ENCODE measurements at places on chromosomes 12 and 14.

GRCh38 chr14:99968191-99968920 lies 96.9 kb upstream of the EVL start:
- no peak for DNase-seq

GRCh38 chr12:2803635-2804392 lies 8.7 kb upstream of the ITFG2 start:
- no peak for DNase-seq

DNA sequence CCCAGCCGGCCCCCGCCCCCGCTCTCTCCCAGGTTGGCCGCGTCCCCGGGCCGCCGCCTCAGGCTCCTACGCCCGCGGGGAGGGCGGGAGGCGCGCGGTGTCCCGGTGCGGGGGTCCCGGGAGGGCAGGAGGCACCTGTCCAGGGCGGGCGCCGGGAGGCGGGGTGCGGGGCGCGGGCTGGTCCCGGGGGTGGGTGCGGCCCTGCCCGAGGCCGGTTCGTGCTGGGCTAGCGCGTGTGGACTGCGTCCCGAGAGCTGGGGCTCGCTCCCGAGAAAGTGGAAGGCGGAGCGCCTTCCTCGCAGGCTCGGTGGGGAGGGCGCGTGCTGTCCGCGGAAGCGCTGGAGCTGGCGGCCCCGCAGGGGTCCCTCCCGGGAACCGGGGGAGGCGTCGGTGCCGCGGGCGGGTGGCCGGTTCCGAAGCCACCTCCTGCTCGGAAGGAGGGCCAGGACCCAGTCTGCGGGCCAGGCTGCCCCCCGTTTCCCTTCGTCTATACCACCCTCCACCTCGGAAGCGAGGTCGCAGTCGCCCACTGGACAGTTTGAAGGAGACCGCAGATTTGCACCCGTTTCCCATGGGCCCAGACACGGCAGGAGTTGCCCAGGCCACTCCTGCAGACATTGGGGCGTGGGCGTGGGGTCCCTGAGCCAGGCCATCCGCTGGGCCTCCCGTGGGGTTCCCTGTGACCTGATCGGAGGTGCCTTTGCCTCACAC lies 636 bp downstream of the ZFYVE21 start:
- peak; percentile 51 for DNase-seq

DNA sequence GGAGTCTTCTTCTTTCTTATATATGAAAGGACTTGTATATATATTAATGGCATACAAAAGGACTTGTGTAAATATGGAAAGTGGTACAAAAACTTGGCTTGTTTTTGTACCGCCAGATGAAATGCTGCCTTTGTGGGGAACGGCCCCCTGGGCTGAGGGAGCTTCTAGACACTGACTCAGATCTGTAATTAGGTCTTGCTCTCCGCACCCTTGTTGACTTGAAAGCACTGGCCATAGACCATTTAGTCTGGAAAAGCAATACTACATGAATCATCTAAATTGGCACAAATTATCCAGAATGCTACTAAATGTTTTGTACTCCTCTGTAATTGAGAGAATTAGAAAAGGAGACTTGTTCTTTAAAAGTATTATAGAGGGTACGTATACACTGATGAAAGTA lies 399.9 kb upstream of the RGS6 start:
- no peak for DNase-seq

DNA sequence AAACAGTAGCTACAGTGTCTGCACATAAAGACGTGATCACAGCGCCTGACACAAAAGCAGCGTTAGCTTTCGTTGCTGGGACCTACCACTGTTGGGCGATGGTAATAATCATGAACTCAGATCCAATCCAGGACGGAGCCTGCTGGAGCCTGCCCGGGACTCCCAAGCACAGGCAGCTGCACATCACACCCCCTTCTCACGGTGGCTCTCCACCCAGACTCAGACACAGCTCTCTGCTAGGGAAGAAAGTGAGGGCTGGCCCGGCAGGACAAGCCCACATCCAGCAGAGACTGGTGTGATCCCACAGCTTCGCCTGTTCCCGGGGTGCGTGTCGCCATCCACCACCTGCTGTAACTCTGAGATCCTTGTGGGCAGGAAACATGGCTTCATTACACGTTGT lies 49.9 kb upstream of the FOXN3 start:
- no peak for DNase-seq

DNA sequence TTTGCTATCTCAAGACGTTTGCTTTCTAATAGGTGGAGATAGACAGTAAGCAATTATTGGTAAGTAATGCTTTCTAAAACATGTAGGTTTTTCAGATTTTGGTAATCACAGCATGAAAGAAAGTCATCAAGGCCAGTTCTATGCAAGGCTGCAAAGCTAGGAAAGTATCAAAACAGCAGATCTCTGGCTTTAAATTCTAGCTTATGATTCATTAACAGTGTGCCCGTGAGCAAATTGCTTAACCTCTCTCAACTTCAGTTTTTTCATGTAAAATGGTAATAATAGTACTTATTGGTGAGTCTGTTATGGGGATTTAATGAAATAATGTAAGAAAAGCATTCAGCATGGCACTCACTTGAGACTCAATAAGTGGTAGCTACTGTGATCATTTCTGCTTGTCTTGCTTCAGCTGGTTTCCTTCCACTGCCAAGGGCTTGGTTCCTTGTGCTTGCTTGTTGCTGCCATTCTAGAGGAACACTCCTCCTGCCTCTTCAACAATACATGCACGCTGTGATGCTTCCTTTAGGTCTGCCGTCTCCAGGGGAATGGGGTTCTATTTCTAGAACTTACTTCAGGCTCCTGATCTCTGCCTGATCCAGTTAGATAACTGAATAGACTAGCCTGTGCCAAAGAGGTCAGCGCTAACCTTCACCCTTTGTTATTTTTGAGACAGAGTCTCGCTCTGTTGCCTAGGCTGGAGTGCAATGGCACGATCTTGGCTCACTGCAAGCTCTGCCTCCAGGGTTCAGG lies 88.4 kb downstream of the CAND1 start:
- DNase-seq: no peak

GRCh38 chr12:27732281-27732680 lies 21.6 kb downstream of the MRPS35 start:
- DNase-seq: peak; percentile 41

DNA sequence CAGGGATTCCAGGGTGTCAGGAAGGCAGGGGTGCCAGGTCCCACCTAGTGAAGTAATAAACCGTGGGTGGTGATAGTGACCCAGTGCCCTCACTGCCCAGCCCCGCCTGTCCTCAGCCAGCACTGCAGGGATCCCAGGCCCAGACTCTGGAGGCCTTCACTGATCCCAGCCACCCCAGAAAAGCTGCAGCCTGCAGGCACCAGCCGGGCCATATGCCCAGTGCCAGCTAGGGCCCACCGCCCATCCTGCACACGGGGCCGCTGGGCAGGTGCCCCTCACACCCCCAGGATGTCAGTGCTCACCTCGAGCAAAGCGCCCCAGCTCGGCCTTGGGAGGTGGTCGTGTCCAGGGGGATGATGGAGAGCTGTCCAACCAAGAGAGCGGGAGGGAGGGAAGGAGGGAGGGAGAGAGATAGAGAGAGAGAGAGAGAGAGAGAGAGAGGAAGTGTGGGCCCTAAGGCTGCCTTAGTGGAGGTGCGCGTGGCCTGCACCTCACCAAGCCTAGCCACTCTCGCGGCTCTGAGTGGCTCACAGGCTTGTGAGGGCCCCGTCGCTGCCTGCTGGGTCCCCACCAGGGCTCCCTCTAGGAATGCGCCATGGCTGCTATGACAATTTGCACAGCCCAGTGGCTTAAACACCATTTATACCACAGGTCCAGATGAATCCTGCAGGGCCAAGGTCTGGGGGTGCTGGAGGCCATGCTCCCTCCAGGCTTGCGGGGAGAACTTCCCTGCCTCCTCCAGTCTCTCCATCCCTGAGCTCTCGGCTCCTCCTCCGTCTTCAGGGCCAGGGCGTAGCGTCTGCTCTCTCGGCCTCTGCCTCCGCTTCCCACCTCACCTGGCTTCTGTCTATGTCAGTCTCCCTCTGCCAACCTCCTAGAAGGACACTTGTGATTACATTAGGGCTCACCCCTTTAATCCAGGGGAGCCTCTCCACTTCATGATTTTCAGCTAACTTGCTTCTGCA lies 401.0 kb downstream of the TMEM121 start:
- peak; percentile 27 for DNase-seq

- no peak for DNase-seq
Measured at GRCh38 chr14:104647467-104648043, 41.9 kb upstream of the INF2 start.

DNA sequence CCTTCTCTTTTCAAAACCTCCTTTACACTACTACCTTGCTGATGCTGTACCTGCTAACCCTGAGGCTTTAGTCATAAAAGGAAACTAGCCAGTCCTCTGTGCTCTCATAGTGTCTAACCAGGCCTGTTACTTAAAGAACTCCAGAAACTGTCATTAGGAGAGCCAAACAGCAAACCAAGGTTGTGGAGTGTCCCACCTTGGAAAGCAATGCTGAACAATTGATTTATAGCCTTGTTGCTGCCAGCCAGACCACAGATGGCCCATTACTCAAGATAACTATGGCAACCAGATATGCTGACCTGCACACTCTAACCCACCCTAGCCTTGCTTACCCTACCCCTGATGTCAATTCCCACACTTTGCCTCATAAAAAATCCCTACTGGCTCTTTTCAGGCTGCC lies 26.5 kb upstream of the BCAT1 start:
- DNase-seq: no peak

- DNase-seq: no peak
Measured at GRCh38 chr12:131457331-131458047, 253.4 kb upstream of the SFSWAP start.

Data from hematopoietic multipotent progenitor cell treated with erythropoietin and hydrocortisone succinate and interleukin-3 and kit ligand, for 6 days (in vitro differentiated cells).